ENCODE measurements at places on chromosomes 11 and 22. TPM values are rescaled to one million over a fixed set of nuclear protein-coding genes. Genes with fewer than 3 reads are reported as not detected.

Gene CALCA
- total RNA-seq: not detected

Gene F2
- 0.29 TPM for total RNA-seq

Gene HBG2
- total RNA-seq: not detected

Gene INS
- total RNA-seq: not detected

Gene UPB1
- 0.31 TPM for total RNA-seq

Gene SPATA19
- total RNA-seq: not detected

Gene CPT1B
- total RNA-seq: 36.9 TPM

Gene MYRF
- total RNA-seq: 1.2 TPM

Gene INCENP
- total RNA-seq: 128 TPM

Gene GAS2
- 0.85 TPM for total RNA-seq

Gene SCARF2
- total RNA-seq: 0.70 TPM

Gene CHRDL2
- not detected for total RNA-seq

Gene NXPE4
- not detected for total RNA-seq

Gene MGAT3
- total RNA-seq: not detected

Gene TMPRSS4
- not detected for total RNA-seq

Gene FLRT1
- 0.36 TPM for total RNA-seq

Gene UVRAG
- total RNA-seq: 16.7 TPM

Gene PGA5
- total RNA-seq: not detected

Gene MOV10L1
- total RNA-seq: not detected

Data from activated CD4-positive, alpha-beta memory T cell treated with anti-CD3 and anti-CD28 coated beads for 36 hours (primary cell).